ENCODE measurements at places on chromosomes 7 and 10.

DNA sequence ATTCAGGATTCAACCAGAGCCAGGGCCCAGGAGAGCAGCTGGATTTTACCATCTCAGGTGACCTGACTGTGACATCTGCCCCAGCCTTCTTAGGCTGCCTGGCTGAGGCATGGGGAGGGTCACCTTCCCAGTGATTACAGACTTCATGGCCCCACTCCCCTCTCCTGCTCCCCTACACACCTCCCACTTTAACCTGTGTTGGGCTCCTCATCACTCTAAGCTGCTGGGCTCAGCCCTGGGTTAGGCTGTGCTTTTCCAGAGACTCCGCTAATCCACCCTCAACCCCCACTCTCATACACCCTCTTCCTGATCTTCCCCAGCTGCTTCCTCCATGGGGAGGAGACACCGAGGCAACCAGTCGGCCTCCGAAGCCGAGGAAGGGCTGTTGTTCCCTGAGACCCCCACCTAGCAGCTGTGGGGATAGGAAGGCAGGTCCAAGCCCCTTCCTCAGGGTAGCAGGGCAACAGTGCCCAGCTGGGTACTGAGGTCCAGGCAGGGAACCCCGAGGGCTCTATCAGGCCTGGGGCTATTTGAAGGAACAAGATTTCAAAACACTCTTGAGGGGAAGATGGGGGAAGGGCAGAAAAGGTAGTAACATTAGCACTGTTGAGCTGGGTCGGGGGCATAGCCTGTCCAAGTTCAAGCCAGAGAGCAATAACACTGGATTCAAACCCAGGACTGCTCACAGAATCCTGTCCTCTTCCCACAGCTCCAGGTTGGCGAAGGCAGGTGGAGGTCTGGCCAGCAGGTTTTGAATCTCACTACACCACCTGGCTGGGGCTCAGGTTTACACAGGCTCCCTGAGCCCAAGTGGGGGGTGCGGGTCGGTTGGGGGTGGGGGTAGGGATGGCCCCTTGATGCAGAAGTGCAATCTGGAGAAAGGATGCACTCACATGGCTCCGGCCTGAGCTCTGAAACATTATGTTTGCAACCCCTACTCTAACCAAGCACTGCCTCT lies 1.8 kb downstream of the IMPDH1 start:
- DNase-seq: no peak

DNA sequence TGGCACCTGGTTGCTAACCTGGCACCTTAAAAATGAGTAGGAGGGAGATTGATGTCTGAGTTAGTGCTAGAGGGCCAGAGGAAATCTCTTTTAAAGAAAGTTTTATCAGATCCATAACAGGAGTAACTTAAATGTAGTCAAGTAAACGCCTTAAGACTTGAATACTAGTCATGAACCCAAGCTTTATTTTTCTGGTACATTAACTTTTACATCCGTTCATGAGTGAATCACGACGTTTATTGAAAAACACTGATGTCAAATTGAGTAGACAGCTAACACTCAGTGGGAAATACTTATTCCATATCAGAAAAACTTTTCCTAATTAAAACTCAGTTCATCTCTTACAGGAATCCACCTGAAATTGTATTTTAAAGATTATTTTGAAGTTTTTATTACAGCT lies 6.9 kb upstream of the LAMB1 start:
- DNase-seq: no peak

DNA sequence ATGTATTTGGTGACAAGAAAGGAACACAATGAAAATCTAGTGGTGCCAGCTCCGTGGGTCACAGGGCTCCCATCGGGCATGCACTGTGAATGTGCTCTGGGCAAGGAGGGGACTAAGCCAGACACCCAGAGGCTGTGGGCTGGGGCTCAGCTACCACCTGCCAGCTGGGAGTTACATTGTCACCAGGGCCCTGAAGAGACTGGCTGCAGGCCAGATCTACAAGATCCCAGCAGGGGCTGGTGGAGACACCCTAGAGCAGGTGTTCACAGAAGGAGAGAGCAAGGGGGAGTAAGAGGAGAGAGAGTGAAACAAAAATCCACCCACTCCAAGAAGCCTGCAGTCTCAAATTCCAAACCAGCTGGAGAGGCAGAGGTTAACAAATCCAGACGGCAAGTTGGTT lies 116.6 kb upstream of the ADCY1 start:
- no peak for DNase-seq

DNA sequence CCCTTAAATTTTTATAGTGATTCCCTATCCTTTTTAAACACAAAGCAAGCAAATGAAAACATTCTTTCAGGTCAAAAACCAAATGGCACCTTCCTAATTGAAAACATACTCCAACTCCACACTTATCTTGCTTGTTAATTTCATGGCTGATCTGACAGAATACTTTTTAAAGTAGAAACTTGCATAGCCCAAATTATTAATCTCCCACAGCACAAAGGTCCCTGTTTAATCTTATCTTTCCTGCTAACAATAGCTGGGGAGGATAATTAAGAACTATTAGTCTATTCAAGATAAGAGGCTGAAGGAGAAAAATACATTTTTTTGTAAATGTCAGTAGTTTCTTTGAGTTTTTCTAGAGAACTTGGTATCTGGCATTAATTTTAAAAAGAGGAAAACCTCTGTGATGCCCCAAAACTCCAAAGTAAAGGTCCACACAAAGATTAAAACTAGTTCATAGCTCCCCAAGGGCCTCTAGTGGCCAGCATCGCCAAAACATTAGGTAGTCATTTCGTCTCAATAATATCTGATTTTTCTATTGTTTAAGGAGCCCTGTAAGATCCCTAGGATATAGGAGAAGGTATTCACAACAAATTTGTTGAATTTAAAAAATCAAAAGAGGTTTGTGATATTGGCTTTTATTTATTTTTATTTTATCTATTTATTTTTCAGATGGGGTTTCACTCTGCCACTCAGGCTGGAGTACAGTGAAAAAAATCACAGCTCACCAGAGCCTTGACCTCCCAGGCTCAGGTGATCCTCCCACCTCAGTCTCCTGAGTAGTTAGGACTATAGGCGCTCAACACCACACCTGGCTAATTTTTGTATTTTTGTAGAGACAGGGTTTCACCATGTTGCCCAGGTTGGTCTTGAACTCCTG lies 14.7 kb downstream of the CDNF start:
- peak; percentile 27 for DNase-seq

DNA sequence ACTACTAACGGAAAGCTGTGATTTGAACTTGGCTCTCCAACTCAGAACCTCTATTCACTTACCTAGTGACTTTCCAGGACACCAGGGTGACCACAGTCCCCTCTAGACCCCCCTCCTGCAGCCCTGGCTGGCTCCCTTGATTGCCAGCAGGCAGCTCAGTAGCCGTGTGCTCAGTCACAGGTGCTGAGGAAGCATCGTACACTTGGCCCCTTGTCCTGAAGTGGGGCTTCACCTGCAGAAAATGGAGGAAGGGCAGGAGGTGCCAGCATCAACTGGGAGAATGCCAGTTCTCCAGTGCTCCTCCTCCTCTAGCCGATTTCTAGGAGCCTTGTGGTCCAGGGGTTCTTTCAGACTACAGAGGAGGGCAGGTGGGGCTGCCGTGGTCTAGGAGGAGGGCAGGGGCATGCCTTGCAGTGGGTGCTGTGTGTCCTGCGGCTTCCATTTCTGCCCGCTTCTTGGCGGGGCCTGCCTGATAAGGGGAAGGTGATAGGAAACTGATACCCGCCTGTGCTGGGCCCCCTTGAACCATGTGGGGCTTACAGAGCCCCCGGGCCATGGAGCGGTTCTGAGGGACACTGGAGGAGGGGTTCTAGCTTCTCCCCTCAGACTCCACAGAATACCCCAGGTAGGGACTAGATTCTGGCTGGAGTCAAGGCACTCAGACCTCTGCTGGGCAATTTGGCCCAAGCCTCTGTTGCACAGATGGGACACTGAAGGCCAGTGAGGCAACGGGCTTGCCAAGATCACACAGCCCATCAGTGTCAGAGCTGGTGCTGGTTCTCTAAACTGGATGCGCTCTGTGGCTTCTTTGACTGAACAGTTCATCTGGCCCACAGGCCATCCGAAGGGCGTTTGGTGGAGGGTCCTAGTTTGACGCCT lies 14.0 kb downstream of the FAM241B start:
- DNase-seq: no peak
